ENCODE measurements at places on chromosomes 7 and 10. TPM values are rescaled to one million over a fixed set of nuclear protein-coding genes. Genes with fewer than 3 reads are reported as not detected.

PLAC9 gene
- 7.5 TPM for total RNA-seq

IKZF1 gene
- 21.3 TPM for total RNA-seq

NPC1L1 gene
- 0.29 TPM for total RNA-seq

GRCh38 chr10:63128443-63128842 lies 4.7 kb upstream of the NRBF2 start:
- no peak for DNase-seq

DNA sequence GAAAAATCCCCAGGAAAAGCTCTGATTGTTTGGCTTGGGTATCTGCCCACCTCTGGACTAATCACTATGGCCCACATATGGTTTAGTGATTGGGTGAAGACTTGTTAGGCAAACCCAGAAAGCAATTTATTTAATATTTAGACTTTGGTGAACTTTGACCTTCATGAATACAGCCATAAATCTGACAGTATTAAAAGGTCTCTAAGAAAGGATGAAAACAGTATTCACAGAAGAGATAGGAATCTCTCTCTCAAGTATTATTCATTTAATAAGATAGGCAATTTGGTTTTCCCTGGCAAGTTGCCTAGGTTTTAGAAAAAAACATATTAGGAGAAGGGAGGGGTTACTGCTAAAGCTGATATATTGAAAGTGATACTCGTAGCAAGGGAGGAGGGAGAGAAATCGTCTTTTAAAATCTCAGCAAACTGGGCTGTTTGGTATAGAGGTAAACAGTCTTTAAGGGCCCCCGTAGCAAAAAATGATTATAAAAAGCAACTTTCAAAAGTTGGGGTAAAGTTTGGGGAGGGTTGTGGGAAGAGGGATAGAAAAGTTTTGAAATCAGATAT lies 57.1 kb downstream of the LSMEM1 start:
- no peak for DNase-seq

GRCh38 chr10:44341886-44342285 lies 43.0 kb downstream of the CXCL12 start:
- DNase-seq = no peak

All from breast epithelium (tissue), 4 donors.